Glomerular endothelial cell (primary cell): ENCODE measurements at places on chromosomes 5 and 9.
A peak's percentile ranks its signal among the peaks of the same experiment; 100 is the strongest.

GRCh38 chr9:33143241-33143661, 23.9 kb downstream of the B4GALT1 start:
- no peak for DNase-seq

DNA sequence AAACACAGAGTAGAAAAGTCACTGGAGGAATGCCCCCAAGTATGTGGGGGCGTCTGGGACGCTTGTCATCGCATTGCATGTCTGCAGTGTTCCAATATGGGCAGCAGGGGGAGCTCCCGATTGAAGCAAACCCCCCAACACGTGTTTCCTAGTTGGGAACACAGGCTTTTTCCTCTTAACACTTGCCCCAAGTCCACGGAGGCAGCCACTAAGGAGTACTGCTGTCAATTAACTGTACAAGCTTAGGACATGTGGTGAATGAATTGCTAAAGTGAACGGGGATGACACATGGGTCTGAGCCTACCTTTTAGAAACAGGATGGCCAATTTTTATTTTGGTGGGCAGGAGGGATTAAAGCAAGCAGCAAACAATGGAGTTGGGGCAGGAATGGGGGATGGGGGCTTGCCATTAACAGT, 2.2 kb downstream of the GABRB2 start:
- DNase-seq, result peak; percentile 7

- DNase-seq, result no peak
These were observed 78.3 kb downstream of the CEP120 start for GRCh38 chr5:123344816-123345426.

GRCh38 chr9:131473198-131473885, 29.4 kb upstream of the POMT1 start:
- DNase-seq, result no peak
